ENCODE measurements at places on chromosomes 7 and 10.

DNA sequence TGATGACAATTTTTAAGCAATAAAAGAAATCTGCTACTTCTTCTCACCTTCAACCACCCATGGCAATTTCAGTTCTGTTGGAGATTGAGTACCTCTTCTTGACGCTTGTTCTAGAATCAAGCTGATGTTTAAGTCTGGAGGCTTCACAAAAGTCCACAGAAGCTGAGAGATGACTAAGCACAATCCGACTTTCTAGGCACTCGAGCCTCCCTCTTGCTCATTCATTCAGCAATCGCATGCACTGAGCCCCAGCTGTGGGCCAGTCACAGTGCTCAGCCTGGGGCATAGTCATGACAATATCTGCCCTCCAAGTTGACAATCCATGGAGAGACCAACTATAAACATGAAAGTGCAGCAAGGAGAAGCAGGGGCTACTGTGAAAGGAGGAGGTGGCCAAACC is 103.2 kb downstream of the IPMK start:
- DNase-seq, result no peak

DNA sequence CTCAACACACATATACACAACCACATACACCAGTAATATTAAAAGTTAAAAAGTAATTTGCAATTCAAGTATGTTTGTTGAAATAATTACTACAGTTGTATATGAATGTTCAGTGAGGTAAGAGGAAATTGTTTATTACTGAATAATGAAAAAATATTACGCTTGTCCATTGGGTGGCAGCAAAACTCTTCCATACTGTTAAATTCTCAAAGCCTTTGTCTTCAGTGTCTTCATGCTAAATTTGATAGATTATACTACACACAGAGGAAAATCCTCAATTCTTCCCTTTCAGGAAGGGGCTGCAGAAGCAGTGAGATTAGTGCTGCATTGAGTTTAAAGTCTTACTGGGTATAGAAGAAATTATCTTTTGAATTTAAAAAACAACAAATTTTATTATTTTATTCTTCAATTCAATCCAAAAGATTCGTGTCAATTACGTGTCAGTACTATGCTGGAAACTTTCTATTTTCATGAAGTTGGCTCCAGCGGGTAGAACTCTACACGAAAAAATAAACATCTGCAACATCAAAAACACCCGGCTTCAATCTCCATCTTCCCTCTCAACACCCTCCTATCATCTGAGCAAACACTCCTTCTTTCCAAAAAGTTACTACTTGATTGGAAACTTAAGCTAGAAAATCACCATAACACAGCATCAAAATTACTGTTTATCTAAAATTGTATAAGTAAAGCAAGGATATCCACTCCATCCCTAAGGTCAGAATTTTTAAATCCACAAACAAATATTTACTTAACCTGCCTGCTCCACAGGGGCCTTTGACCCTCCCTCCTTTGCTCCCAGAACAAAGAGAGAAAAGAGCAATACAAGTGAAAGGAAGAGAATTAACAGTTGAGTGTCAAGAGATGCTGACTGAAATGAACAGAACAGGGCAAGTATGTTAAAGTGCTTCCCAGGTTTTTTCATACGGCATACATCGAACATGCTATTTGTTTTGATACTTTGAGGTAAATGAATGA is 37.0 kb upstream of the TES start:
- DNase-seq, result peak; percentile 26

DNA sequence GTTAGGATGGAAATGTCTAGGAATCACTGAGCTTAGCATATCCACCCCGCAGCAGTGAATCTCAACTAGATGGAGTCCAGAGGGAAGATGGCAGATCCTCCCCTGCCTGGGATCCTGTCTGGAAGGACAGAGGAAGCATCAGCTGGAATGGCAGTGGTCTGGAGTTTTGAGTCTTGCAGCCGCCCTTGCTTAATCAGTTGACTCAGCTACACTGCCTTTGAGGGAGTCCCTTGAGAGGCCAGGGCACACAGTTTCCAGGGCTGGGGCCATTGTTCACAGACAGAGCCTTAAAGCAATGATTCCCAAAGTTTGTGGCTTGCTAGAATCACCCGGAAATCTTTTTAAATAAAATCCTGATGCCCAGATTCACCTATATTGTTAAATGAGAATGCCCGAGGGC is 128.1 kb downstream of the NT5C2 start:
- no peak for DNase-seq

DNA sequence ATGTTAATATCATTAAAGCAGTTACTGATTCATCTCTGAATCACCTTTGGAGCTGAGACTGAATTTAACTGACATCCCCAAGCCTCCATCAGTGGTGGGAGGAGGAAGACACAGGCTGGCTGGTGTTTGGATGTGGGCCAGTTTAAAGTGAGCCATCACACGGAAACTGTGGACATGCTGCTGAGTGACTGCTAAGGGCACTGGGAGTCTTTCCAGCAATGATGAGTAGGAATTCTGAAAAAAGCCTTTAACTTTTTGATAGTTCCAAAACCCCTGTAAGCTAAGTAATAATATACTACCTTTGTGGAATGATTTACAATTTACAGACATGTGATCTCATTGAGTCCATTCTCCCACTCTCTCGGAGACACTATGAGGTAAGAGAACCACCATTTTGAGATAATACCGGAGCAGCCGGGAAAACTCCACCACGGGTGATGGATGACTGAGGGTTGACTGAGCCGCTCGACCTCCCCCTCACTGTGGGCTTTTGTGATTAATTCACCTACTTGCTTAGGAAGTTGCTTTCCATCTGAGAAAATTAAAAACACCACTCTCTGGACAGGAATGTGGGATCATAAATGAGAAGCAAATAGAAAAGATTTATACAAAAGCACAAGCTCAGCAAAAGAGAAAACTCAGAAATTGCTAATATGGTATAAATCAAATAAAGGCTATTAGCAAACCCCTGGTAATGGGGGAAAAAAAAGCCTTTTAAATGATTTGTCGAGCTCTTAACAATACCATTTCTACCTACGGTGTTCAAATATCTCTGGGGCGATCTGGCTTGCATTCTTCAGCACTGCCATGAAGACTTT is 194.8 kb downstream of the FANK1 start:
- DNase-seq, result no peak

DNA sequence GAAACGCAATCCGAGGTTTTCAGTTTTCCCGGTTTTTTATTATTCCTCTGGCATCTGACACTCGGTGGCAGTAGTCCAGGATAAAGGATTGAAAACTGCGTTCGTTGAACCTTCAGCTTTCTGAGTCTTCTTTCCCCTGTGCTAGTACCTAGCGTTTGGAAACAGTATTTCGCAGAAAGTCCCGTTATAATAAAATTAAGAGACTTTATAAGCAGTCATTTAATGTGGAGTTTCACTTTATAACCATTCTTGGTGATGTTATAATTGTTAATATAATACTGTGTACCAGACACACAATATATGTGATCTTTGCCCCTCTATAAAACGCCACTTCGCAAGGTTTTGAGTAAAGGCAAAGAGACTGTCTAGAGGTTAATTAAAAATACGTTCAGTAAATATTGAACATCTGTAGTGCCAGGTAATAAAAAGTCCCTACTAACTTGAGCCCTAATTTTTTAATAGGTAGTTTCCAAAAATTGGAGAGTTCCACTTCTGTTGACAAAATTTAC is 874 bp downstream of the CISD1 start:
- no peak for DNase-seq

DNA sequence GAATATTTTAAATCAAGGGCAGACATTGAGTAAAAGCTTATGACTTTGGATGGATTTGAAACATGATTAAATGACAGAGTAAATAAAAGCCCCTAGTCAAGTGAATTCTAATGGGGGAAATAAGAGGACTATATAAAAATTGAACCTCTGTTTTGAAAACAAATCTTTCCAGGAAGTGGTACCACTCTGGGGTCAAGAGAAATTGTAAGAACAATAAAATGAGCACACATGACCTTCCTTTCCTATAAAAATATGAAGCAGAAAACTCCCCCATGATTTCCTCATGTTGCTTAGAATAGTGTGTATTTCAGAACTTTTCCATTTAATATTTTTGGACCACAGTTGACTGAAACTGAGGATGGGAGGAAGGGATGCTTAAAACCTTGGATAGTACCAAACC is 12.3 kb upstream of the CLDN12 start:
- no peak for DNase-seq

GRCh38 chr7:16025696-16026095 is 339.2 kb upstream of the MEOX2 start:
- DNase-seq, result no peak

DNA sequence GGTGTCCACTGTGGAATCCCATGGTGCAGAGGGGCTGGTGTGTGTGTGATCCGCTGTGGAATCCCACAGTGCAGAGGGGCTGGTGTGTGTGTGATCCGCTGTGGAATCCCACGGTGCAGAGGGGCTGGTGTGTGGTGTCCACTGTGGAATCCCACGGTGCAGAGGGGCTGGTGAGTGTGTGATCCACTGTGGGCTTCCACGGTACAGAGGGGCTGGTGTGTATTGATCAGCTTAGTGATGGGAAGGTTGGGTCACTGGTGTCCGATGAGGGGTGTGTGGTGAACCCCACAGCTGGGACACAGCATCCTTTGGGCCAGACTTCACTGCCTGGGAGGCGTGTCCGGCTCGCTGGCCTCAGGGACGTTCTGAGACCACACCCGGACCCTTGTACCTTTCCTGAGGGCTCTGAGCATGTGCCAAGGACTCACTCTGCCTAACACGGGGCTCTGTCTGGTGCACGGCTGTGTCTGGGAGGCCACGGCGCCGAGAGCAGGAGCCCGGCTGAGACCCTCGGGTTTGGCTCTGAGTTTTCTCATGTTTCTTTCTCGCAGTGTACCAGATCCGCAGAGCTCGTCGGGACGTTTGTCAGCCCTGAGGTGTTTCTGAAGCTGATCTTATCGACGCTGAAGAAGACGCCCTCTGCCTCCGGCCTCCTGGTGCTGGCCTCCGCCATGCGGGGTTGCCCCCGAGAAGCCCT is 29.3 kb upstream of the PRKAR1B start:
- DNase-seq, result no peak

- no peak for DNase-seq
These were observed 85.9 kb upstream of the TRIM24 start for GRCh38 chr7:138374119-138374693.

DNA sequence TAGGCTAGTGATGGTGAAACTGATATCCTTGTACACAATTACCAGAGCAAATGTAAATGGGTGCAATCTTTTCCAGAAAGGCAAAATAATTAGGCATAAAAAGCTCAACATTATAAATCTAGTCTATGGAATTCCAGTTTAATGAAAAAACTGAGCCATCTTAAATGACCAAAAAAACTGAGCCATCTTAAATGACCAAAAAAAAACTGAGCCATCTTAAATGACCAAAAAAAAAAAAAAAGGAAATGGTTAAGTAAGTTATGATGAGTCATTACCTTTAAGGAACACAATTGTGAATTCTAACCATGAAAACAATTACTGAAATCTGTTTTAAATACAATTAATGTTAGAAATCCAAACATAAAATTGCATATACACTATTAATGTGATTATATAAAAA is 25.3 kb downstream of the USP6NL start:
- DNase-seq, result no peak

DNA sequence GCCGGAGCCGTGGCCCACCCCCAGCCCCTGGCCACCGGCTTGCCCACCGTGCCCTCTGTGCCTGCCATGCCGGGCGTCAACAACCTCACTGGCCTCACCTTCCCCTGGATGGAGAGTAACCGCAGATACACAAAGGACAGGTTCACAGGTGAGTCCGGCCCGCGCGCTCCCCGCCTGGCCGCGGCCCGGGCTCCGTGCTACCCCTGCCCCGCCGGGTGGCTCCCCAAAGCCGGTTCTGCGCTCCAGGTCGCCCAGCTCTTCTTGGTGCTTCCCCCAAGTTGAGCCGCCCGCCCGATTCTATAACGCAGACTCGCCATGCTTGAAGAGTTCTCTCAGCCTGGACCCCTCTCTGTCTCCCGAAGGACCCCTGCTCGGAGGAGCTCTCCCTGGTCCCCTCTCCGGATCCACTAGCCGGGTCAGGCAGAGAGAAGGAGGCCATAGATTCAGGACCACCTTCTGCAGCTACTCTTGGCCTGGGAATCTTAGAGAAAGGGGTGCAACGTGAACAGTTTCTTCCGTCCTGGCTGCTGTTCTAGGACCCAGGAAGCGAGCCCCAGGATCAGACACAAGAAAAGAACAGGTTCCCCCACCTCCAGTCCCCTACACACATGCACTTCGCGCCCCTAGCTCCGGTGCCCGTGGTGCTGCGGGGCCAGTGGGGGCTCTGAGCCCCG is 999 bp downstream of the TLX1 start:
- DNase-seq, result no peak

- DNase-seq, result no peak
These were observed 976.3 kb upstream of the LRRTM3 start for GRCh38 chr10:65949526-65949925.

GRCh38 chr7:158810846-158811245 is 18.5 kb downstream of the ESYT2 start:
- DNase-seq, result no peak

- no peak for DNase-seq
These were observed 61.5 kb downstream of the HELLS start for GRCh38 chr10:94607111-94607510.

- DNase-seq, result no peak
These were observed 46.8 kb downstream of the VIPR2 start for GRCh38 chr7:159097661-159098423.

DNA sequence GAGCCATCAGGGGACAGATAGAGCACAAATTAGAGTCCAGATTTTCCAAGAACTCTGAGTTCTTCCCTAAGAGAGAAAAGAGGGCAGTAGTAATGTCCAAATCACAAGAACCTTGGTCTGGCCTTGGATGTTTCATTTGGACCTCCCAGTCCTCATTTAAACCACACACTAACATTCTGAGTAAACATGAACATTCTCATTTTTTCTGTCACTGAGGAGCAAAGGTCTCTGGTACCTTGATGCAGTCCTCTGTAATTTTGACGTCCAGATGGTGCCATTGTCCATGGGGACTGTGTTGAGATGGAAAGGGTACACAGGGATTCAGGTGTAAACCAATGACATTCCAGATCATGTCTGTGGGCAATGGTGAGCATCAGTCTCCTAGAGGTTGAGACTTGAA is 225.4 kb upstream of the PHYHIPL start:
- no peak for DNase-seq

DNA sequence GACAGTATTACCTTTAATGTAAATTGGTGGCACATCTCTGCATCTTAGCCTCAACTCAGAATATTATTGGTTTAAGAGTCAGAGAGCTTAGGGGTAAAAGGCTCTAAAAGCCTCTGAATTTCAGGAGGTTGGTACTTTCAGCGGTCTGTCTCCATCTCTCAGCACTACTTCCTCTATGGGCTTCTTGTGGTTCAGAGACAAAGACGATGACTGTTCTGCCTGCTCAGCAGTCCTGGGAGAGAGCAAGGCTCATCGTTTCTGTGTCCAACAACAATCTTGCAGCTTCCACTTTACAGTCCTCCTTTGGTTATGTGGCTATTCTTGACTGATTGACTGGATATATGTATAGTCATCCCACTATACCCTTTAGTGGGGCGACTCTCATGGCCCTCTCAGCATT is 394.7 kb downstream of the AUTS2 start:
- DNase-seq, result no peak
